ENCODE measurements at places on chromosomes 3 and 15.

DNA sequence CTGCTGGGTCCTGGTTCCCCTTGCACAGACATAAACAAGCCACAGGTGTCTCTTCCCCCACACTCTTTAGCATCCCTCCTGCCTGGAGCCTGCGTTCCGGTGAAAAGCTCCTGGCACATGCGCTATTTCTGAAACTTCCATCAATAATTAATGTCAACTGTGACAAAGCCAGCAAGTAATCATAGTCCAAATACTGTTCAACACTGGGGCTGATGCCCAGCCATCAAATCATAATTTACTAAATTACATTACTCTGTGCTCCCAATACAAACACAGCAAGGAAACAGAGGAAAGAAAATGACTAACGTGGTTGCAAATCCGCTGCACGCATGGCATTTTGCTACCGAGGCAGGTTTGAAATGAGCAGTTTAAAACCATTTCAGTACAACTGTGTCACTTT lies 294.7 kb downstream of the ERC2 start:
- no peak for DNase-seq

DNA sequence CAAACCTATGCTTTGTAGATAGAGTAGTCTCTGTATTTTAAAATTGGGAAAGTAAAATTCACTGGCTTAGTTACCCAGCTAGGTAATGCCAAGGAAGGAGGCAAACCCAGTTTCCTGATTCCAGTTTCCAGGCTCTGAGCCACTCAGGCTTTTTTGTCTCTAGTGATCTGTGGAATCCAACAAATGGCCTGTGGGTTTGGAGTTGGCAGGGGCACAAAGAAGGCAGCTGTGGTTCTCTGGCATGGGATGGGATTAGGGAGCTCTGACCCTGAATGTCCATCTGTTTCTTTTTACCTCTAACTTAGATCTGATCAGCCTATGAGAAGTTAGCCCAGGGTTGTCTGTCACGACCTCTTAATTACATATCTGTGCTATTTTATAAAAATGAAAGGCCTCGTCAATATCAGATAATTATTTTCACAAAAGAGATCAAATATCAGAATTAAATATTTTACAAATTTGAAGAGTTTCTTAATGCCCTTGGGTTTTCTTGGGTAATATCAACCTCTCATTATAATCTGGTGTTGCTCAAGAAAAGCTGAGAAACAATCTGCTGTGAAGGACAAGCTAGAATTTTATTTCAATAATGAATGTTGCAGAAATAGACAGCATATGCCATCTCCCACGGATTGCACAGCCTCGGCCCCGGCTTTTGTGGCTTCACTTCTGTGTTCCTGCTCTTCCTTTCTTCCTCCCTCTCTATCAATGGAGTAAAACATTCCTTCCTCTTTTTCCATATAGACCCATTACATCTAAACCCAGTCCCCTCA lies 63.7 kb upstream of the DAZL start:
- DNase-seq = no peak

DNA sequence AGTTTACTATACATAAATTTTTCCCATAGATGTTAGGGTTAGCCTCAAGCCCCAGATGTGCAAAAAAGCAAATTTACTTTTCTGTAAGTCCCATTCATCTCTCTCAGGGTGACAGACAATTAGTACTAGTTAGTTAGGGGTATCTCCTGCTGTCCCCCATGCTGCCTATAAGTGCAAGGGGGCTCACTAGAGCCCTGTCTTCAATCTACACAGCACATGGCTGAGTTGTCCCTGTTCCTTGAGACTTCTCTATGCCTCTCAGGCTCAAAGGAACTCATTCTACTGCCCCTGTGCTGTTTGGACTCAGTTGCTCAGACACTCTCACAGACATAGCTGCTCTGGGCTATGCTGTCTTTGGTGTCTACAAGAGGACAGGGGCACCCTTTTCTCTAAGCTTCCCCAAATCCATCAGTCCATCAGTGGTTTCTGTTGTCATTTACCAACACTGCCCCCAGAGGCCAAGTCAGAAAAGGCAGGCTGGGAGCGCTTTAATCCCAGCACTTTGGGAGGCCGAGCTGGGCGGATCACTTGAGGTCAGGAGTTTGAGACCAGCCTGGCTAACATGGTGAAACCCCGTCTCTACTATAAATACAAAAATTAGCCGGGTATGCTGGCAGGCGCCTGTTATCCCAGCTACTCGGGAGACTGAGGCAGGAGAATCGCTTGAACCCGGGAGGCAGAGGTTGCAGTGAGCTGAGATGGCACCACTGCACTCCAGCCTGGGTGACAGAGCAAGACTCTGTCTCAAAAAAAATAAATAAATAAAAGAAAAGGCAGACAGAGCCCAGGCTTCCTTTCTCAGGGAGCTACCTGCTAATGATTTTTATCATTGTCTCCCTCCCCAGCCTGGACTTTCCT lies 31.4 kb upstream of the PRTG start:
- no peak for DNase-seq

DNA sequence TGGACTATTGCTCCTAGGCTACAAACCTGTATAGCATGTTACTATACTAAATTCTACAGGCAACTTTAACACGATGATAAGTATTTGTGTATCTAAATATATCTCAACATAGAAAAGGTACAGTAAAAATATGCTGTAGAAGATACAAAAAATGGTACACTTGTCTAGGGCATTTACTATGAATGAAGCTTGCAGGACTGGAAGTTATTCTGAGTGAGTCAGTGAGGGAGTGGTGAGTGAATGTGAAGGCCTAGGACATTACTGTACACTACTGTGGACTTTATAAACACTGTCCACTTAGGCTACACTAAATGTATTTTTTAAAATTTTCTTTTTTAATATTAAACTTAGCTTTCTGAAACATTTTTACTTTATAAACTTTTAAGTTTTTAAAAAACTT lies 140.5 kb upstream of the SGO1 start:
- DNase-seq = no peak

DNA sequence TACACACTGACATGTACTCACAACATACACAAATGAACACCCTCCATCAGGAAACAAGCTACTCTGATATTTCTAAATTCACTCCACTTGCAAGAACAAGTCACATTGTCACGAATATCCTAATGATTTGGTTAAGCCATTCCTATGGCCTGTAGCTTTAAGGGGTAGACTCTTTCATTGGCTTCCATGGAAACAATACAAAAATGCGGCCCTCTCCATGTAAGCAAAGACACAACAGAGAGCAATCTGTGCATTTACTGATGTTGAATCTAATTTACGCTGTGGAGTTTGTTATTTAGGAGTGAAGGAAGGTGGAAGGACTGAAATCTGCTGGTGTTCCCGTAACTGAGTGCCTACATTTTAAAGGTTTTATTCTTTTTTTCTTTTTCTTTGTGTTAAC lies 114.5 kb downstream of the FMN1 start:
- DNase-seq = no peak

GRCh38 chr3:45664578-45664977 lies 24.6 kb upstream of the SACM1L start:
- no peak for DNase-seq

Data from lower leg skin (tissue), 4 donors.